ENCODE measurements at places on chromosomes 3 and 15. TPM values are rescaled to one million over a fixed set of nuclear protein-coding genes. Genes with fewer than 3 reads are reported as not detected.

The PDHB gene
- total RNA-seq: 89.8 TPM

The ALDH1A2 gene
- total RNA-seq: 13.7 TPM

The ISLR2 gene
- not detected for total RNA-seq

The CACNA2D2 gene
- total RNA-seq: not detected

The EEF1AKMT4 gene
- 2.4 TPM for total RNA-seq

The RTP4 gene
- total RNA-seq: 2.5 TPM

The DHFR2 gene
- 8.6 TPM for total RNA-seq

The RHOV gene
- not detected for total RNA-seq

The CCDC13 gene
- 0.97 TPM for total RNA-seq

The SEC62 gene
- total RNA-seq: 66.2 TPM

The FYTTD1 gene
- 67.5 TPM for total RNA-seq

The ISG20 gene
- 9.4 TPM for total RNA-seq

The PRTG gene
- total RNA-seq: 3.4 TPM

The FES gene
- total RNA-seq: 26.1 TPM

The CYP11A1 gene
- total RNA-seq: 4.6 TPM

The PAK6 gene
- total RNA-seq: not detected

The GOLGA8N gene
- 5.7 TPM for total RNA-seq

The SNTN gene
- total RNA-seq: not detected

Measured in articular chondrocyte of knee joint (primary cell).